ENCODE measurements at places on chromosomes 6 and 20.
A peak's percentile ranks its signal among the peaks of the same experiment; 100 is the strongest.

- peak; percentile 46 for DNase-seq
Measured at GRCh38 chr6:163170294-163170883, 244.1 kb upstream of the QKI start.

DNA sequence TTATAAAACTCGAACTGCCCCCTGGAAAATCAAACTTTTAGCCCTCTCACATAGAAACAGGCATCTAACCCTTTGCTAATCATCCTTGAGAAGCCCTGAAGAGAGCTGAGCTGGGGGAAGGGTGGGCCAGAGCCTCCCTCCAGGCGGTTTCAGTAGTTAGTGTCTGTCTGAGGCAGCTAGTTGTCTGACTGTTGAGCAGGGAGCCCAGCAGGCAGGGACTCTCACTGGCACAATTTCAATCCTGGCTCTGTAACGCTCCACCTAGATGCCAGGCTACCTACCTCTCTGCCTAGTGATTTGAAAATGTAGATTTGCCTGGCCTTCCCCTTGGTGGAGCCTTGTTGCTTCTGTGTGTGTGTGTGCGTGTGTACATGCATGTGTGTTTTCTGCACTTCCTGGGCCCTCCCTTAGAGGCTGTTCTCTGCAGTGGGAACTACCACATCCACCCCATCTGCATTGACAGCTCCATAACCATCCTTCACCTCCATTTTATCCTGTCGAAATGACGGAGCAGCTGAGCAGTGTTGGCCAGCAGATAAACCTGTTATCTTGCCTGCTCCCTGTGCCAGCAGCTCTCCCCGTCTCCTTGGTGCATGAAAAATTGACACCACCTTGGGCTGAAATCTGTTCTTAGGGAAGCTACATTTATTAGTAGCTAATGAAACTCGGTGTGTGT, 69.6 kb upstream of the VSTM2L start:
- DNase-seq = no peak

DNA sequence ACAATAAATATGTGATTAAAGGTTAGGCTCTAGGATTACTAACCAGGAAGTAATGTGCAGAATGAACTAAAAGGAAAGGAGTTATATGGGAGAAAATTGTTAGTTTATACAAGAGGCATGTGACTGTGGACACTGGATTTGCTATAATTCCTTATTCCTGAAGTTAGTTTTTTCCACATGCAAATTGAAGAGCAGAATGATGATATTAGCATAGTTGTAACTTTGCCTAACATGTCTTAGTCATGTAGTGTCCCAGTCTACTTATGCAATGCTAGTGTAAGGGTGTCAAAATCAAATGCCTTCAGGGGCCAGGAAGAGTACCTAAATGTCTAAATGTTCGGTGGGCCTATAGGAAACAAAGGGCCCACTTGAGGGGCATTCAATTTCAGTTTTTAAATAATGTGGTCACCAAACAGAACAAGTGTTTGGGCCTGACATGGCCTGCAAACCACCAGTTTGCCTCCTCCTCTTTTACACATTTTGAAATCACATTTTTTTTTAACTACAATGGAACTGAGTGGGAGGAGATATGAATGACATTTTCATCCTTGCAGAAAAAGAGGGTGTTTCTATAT, 28.0 kb upstream of the CEP85L start:
- no peak for DNase-seq

- DNase-seq = no peak
Measured at GRCh38 chr20:62638679-62639406, 3.5 kb upstream of the SLCO4A1 start.

DNA sequence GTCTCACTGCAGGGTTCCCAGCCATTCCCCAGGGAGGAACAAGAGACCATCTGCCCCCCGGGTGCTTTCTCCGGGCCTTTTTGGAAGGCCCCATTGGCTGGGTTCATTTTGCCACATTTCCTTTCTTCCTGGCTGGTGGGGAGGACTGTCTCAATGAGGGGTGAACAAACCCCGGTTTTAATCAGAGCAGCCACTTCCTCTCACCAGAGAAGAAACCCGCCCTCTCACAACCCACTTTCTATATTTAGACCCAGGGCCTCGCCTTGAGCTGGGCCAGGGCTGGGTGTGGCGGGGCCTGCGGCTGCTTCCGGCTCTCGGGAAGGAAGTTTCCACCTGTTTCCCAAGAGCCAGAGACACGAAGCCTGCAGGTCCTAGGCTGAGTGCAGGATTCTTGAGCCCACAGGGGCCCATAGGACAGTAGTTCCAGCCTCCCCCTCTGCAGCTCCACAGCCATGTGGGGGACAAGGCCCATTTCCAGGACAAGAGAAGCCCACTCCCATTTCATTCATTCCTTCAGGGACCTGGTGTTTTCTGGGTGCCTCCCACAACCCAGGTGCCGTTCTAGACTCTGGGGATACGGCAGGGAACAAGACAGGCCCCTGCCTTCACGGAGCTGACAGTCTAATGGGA, 41.8 kb downstream of the RBM38 start:
- peak; percentile 75 for DNase-seq

- no peak for DNase-seq
Measured at GRCh38 chr6:135085700-135086413, 31.2 kb upstream of the HBS1L start.

DNA sequence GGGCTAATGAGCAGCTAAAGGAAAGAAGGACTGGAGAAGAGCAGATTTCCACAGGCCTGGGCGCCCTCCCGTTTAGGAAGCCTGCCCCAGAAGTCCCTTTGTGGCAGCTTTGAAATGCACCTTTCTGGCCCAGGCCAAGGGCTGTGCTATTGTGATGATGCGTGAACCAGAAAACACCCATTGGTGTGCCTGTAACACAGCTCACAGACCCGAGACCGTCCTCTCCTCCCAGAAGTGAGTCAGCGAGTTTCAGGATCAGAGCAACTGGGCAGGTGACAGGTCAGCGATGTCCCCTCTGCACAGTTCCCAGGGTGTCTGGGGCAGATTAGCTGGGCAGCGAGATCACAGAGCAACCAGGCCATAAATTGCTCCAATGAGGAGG, 71.9 kb upstream of the SULF2 start:
- DNase-seq = no peak

DNA sequence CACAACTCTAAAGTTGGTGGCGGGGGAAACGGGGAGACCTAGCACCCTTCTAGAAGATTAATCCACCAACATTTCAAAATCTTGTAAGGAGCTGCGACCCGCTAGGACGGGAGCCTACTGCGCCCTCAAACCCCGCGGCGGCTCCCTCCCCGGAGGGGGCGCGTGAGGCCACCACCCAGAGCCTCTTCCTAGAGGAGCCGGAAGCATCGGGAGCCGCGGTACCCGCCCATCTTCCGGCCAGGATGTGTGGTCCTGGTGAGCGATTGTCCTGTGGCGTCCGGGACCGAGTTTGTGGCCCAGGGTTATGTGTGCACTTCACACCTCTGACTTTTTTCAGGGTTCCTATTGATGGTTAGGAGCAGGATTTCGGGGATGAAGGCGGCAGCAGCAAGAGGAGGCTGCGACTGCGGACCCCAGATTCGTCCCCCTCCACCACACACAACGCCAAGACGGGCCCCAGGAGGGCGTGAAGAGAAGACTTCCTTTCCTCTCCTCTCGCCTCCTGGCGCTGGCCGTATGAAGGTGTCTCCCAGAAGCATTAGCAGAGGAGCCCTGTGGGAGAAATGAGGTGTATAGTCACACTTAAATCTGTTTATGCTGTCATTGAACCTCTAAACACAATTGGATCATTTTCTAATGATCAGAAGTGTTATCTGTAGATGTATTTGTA, 10.7 kb downstream of the ZNF165 start:
- DNase-seq = no peak

DNA sequence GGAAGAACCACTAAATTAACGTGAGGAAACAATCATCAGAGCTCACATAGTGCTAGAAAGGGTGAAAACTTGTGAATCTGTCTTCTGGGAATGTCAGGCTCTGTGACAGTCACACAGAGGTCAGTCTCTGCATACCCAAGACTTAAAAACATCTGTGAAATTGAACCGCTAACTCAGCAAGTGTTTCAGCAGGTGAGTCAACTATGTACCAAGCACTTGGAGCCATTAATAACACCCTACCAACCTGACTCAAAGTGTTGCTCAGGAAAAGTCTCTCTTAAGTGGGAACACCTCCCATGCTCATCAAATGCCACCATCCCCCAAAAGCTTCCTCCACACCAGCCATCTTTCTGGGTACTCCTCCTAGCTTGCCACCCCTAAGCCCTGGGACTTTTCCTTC, 92.3 kb upstream of the CARMIL1 start:
- no peak for DNase-seq

DNA sequence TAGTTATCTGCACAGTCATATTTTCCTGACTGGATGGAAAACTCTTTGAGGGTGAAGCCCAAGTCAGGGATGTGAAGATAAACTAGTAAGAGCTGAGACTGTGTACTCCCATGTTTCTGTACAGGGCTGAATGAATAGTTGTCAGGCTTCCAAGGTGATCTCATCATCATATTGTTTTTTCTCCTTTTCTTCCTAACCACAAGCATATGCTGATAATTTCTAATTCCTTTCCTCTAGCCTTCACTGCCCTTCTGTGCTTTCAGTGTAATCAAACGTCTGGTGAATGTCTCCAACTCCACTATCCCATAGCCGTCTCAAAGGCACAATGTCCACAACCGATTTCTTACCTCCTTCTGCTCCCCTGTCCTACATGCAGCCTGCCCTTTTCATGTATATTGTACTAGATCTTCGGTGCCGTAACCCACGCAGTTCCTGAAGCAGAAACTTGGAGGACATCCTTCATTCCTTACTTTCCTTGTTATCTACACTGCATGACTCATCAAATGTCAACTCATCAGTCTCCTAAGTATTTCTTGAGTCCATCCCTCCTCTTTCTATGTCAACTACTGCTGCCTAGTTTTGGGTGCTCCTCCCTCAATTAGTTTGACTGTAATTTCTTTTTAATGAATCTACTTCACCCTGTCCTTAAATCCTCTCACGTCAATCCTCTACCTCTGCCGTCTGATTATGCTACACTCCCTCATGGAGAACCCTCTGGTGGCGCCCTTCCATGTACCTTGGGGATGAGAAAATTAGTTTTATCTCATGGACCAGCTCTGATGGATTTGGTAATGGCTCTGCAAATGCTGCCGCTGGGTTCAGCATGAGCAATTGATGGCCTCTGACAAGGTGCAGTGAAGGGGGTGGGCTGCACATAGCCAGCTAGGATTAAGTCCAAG, 21.9 kb downstream of the NCOA7 start:
- peak; percentile 70 for DNase-seq

DNA sequence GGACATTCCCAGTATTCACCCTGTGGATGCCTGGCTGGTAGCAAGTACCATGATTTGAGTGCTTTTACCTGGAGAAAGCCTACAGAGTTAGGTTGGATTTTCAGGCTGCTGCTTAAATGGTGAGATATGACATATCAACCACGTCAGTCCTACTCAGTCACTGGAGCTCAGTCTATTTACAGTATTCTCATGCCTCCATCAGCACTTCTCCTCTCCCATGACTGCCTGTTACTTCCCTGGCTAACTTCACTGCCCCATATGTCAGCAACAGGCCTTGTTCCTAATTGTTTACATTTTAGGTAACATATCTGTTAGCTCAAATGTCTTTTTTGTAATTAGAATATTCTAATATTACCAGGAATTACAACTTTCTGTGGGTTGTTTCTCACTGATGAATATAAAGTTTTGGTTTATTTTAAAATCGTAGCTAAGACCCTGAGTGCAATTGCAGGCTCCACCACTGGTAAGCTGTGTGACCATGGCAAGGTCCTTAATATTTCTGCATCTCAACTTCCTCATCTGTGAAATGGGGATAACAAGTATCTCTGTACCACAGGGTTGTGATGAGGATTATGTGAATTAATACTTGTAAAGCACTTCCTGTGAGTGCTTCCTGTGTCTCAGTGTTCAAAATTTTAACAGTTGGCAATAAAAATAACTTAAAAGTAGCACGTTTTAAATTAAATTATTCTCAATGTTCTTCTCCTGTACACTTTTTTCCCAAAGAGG, 54.3 kb downstream of the RNF144B start:
- no peak for DNase-seq

- DNase-seq = peak; percentile 62
Measured at GRCh38 chr6:29834564-29835436, 7.2 kb downstream of the HLA-G start.

- no peak for DNase-seq
Measured at GRCh38 chr6:146123616-146124015, 94.8 kb downstream of the GRM1 start.

GRCh38 chr20:54524849-54525248, 49.5 kb downstream of the DOK5 start:
- no peak for DNase-seq

DNA sequence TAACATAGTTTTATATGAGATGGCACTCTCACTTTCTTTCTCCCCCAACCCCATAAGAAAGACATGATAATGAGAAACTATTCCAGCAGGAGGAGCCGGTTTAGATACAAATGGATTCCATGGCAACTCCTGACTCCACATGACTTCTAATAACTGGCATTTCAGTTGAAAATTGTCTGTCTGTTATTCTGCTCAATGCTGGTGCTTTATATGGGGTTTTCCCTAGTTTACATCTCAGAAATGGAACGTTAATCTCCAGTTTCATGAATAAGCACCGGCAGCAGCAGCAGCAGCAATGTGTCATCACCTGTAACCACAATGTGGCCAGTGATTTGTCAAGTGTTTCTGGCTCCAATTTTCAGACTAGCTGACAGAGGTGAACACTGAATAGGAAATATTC, 8.0 kb upstream of the SIM1 start:
- DNase-seq = peak; percentile 29

GRCh38 chr6:101803136-101803535, 409.6 kb downstream of the GRIK2 start:
- DNase-seq = no peak

DNA sequence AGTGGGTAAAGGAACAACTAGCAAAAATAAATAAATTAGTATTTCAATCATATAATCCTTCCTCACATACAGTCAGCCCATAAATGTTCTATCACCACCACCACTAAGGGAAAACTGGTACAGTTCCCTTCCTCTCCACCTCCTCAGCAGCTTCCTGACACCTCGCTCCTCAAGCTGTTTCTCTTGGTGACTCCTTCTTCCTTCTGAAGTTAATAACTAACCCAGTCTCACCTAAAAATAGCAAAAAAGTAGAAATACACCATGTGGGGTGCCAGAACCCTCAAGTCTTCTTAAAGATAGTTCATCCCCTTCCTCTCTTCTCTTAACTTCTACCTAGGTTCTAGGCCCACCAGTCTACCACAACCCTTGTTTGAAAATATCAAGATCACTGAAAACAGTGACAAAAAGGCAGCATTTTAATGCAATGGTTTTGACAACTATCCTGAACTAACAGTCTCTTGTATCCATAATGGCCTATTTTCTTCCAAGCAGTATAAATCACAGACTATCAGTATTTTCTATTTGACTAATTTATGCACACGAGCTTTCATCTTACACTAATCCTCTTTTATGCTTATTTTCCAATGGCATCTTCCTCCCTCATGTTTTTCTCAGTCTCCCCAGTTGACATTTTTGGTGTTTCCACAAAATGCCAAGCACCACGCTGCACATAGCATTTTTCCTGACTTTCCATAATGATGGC, 85.5 kb downstream of the KHDC1L start:
- no peak for DNase-seq

DNA sequence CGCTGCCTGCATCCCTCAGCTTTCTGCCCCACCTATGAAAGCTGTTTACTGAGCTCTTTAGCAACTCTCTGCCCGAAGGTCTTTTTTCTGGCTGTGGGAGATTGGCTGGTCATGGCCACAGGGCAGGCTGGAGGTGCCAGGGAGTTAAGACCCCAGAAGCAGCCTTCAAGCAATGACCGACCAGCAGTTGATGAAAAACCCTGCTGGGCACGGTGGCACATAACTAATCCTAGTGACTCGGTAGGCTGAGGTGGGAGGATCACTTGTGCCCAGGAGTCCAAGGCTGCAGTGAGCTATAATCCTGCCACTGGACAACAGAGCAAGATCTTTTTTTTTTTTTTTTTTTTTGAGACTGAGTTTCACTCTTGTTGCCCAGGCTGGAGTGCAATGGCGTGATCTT, 20.4 kb upstream of the ITPR3 start:
- DNase-seq = no peak

GRCh38 chr6:100281471-100281901, 183.2 kb downstream of the SIM1 start:
- no peak for DNase-seq
